CD4-positive, alpha-beta T cell treated with Interleukin-21 for 1 hour (primary cell): ENCODE measurements at places on chromosomes 5 and 9.
A peak's percentile ranks its signal among the peaks of the same experiment; 100 is the strongest.

DNA sequence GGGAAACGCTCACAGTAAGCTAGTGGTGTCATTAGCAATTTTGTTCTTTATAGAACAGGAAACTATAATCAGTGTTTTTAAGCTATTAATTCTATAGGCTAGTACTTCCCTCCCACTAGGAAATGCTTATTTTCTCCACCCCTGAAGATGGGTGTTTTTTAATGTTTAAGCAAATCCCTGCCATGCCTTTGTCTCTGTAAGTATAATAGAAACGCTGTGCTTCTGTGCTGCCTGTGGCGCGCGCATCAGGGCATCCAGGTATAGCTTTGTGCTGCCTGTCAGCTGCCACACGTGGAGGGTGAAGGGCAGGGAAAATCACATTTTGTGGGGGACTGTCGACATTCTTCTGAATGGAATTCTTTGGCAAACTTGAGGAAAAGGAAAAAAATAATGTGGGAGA is 217.5 kb downstream of the RAB3C start:
- no peak for DNase-seq

DNA sequence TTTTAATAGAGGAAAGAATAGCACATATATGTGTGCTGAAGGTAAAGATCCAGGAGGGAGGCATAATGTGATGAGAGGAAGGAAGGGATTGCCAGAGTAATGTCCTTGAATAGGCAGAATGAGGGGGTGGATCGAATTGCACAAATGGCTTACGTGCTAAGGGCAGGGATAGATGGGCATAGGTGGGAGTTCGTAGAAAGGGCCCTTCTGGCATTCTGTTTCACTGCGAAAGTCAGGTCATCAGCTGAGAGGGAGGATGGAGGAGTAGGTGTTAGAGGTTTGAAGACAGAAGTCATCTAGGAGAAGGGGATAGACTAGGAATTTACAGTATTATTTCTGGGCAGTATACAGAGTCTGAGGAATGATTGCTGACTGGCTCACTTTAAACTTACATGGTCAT is 32.1 kb downstream of the CNOT6 start:
- no peak for DNase-seq

GRCh38 chr9:97874624-97875023 is 21.6 kb downstream of the FOXE1 start:
- DNase-seq, result no peak

DNA sequence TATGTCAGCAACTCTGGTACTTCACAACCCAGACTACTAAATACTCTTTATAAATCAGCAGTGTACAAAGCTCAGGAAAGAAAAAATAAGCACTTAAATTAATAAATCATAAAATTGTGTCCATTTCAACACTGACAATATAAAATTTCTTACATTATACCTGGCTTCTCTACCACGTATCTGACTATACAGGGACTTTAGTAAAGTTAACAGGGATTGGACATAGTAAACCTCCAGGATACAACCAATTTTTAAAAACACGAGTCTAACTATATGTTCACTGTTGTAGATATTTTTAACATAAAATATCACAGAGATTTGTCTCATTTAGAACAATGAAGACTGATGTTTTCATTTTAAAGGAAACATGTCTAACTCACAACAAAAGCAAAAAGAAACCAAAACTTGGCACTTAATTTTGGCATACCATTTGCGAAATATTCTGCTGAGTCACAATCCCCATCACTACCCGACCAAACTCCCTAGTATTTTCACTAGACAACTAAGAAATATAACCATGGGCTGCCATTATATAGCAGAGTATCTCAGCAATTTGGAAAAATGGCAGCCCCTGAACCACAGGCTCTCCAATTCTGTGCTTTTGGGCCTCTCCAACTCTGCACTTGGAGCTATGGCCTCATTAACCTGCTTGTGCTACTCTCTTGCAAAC is 14.4 kb downstream of the FAM169A start:
- no peak for DNase-seq

DNA sequence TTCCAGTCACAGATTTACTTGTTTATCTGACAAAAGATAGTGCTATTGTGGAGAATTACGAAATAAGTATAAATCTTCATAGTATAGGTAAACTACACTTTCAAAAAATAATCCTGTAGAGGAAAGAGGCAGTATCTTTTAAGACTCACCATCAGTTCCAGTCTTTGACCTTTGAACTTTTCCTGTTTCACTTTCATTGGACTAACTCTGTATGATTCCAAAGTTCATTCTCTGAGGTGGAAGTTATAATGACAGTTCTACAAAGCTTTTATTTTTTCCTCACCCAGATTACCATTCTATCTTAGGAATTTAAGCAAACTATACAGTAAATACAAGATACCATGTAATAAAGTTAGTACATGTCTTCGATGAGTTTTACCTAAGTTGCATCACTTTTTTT is 901.3 kb upstream of the SEMA6A start:
- DNase-seq, result no peak

DNA sequence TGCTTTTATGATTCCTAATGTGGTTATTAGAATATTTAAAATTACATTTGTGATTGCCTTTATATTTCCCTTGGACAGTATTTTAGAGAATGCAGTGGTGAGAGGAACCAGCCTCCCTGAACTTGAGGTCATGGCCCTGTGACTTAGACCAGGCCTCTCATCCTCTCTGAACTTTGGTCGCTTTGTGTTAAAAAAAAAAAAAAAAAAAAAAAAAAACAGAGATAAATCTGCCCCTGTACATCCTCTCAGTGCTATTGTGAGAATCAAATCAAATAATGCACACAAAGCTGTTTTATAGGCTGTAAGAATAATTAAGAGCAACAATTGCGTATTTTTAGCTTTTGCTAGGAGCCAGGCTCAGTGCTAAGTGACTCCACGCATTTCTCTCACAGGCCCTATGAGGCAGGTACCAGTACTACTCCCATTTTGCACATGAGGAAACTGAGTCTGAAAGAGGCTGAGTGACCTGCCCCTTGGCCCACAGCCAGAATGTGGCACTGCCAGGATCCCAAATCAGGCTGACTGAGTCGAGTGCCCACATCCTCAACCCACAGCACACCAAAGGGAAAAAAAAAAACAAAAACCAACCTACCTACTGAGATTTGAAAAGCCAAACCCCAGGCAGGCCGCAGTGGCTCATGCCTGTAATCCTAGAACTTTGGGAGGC is 110.3 kb upstream of the LARP1 start:
- DNase-seq, result no peak

DNA sequence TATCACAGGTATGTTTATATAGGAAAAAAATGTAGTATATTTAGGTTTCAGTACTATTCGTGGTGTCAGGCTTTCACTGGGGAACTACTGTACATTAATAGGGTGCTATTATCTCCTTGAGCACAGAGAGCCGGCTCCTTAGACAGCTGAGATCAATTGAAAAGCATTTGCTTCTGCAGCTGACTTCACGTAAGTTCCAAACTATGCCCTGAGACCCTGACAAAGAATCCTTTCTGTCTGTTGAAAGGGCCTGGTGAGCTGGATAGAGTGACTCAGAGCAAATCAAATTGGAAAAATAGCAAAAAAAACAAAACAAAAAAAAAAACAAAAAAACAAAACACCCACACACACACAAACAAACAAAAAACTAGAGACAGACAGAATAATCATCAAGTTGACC is 652.0 kb downstream of the MTRR start:
- DNase-seq, result no peak

- no peak for DNase-seq
Measured at GRCh38 chr5:13843175-13843846, 101.2 kb downstream of the DNAH5 start.

DNA sequence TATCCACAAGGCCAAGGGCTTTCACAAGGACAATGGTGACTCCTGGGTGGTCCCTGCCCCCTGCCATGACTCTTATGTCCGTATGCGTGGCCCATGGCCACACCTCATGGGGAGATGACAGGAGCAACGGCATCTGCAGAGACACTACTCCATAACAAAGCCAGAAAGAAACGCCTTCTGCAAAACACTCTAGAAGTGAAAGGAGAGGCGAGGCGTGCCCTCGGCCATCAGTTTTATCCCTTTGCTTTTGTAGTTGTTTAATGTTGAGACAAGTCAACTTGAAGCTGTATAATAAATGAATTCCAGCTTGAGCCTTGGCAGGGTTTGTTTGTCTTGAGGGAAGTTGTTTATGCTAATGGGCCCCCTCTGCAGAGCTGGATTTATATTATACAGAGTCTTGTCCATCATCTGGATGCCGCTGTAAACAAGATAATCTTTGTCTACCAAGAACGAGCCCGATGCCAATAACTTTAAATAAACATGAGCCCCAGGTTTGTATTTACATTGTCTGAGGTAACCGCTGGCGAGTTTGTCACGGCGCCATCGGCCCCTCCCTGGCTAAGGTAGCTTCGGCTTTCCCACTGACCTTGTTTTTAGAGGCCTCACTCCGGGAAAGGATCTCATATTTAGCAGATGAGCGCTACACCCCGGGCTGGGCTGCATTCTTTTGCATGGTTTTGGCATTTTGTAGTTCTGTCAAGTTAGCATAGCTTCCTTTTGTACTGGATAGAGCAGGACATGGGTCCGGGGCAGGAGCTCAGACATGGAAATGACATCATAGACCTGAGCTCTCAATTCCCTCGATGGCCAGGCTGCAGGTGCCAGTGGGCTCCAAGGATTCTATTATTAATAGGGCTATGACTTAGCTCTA is 165.3 kb downstream of the ERCC6L2 start:
- no peak for DNase-seq

DNA sequence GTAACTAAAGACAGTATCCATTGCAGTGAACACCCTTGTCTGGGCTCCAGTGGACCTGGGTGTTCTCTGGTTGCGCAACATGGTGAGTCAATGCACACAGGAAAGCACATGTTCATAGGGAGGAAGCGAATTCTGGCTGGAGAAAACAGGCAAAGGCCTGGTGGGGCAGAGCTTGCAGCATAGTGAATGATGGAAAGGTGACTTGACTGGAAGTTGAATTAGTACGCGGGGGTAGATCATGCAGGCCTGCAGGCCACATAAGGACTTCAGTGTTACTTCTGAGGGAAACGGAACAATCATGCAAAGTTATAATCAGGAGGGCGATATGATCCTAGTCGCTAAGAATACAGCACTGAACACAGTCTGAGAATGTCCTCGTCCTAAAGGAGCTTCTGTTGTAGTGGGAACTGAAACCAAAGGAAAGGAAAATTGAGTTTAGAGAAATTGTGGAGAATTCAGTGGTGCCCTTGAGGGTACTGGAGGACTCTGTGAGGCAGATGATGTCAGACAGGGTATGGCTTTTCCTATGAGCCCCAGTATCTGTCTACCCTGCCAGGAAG is 71.9 kb upstream of the RANBP3L start:
- DNase-seq, result peak; percentile 16

- DNase-seq, result no peak
Measured at GRCh38 chr9:18154661-18155060, 319.3 kb upstream of the ADAMTSL1 start.

GRCh38 chr5:89830691-89831090 is 578.9 kb downstream of the CETN3 start:
- DNase-seq, result no peak
